ENCODE measurements at places on chromosomes 1 and 21.

DNA sequence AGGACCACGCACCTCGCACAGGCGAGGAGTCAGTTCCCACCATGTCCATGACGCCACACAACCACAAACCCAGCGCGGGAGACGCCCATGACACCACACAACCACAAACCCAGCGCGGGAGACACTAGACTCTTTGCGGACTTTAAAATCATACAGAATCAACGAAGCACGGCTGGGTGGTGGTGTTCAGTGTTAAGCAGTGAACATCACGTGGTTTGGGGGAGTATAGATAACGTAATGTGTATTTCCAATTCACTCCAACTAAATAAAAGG, 19.2 kb downstream of the PTTG1IP start:
- DNase-seq, result no peak

DNA sequence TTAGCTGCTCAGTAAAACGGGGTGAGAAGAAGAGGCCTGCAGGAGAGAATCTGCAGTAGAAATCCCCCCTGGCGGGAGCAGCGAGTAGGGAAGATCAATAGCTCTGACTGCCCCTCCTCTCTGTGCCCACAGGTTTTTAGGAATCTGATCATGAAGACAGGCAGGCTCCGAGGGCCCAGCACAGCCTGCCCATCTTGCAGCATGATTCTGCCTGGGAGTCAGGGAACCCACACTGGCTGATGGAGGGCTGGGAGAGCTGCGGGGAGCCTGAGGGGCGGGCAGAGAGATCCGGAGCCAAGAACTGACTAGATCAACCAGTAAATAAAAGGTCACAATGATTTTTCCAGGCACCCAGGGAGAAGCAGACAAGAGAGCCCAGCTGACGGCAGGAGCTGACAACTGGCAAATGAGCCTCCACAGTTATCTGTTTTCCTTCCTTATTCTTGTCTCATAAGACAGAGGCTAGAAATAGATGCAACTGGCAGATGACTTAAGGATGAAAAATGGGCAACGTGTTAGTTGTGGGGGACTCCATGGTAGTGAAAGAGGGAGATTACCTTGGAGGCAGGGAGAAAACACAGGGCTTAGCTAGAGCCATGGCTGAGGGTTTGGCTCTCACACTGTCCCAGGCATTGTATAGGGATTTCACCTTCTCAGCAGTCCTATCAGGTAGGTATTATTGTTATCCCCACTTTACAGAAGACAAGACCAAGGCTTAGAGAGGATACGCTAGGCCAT, 116.2 kb downstream of the PLXNA2 start:
- DNase-seq, result no peak

GRCh38 chr1:229226796-229227195, 44.1 kb upstream of the RAB4A start:
- DNase-seq, result no peak

DNA sequence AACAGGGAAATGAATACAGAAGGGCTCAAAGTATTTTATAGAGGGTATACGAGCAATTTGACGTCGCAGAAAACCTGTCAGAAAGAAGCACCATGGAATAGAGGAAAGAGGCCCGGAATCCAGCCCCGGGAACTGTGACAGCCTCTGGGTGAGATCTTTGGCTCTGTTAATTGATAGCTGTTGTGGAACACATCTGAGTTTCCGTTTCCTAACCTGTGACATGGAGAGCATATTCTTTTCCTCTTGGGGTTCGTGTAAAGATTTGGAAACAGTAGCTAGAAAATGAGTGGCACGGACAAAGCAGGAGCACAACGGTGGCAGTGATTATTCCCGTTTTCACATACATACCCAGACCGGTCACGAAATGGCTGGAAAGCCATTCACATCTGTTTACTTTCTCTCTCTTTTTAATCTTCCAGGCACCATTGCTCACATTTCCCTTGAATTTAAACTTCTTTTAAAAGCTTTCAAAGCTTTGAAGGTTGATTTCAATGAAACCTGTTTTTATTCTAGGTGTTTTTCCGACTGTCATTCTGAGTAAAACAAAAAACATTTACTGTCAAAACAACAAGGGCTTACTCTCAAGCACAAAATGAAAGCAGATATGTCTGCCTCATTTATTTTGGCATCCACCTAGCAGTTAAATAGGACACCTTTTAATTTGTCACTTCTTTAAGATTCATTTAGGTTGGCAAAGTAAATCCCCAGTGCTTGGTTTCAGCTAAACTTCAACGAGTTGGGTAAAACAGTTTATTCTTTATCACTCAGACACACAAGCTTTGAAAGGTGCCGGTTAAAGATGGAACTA, 26.7 kb upstream of the C8B start:
- DNase-seq, result no peak

DNA sequence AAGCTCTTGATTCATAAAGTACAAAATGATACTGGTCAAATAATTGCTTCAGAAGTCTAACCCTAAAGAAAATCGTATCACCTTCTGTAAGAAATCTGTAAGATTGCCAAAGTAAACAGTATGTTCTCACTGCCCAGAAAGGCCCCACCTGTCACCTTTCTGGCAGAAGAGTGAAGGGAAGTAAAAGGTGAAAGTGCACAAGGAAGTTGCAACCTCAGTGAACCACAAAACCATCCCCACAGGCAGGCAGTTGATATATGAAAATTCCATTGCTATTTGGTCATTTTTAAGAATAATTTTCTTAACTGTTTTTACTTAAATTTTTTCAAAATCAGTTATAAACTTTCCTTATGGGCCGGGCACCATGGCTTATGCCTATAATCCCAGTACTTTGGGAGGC, 48.5 kb upstream of the FBXO28 start:
- no peak for DNase-seq

DNA sequence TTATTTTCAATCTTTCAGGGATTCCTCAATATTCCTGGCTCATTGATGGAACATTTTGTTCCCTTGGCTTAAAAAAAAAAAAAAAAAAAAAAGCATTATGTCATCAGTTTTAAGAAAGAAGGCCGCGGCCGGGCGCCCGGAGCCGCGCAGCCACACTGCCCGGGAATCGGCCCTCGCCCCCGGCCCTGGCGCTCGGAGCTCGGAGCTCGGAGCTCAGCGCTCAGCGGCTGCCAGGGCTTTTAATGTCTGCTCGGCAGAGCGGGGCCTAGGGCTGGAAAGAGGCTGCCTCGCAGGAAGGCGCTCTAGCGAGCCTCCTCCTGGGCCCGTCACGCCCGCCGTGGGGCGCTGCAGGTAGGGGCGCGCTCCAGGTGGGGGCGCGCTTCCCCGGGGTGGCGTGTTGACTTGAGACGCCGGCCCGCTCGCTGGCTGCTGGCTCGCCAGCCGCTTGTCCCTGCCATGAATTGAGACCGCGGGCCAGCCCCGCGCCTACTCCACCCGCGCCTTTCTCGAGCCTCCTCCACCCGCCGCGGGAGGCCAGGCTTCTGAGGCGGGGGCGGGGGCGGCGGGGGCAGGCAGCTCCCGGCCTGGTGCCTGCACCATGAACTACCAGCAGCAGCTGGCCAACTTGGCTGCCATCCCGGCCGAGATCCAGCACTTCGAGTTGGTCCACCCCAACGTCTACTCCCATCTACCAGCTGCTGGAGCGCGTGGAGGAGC, 5.4 kb upstream of the TDRD5 start:
- no peak for DNase-seq

DNA sequence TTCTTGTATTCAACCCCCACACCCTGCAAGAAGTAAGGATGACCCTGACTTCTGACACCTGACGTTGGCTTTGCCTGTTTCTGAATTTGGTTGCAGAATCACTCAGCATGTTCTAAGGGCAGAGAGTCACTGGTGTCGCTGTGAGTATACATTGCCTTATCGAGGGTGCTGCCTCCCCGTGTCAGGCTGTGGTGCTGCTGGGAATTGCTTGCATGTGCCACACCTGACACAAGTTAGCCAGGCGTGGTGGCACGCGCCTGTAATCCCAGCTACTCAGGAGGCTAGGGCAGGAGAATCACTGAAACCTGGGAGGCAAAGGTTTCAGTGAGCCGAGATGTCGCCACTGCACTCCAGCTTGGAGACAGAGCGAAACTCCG, 45.9 kb downstream of the WDR4 start:
- peak; percentile 66 for DNase-seq

GRCh38 chr1:89996450-89997110, 1.7 kb downstream of the ZNF326 start:
- DNase-seq, result no peak

DNA sequence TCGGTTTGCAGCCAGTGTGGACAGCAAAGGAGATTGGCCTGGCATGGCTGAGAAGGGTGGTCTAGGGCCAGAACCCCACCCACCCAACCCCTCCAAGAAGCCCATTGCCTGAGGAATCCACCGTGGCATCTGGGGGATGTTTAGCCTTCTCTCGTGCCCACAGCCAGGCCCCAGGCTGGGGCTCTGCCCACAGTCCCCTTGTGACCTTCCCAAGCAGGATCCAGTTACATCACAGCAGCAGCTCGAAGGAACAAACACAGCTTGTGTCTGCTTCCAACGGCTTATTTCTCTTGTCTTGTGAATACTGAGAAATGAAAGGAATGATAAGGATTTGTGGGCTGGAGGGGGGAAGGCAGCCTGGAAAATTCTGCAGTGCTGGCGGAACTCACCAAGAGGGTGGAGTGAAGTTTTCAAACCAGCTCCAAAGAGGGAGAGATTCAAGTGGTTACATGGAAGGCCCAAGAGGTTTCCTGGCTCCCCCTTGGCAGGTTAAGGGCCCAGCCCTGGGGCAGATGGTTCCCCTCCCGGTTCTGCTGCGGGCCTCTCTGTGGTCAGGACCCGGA, 61.6 kb downstream of the DHRS3 start:
- no peak for DNase-seq

DNA sequence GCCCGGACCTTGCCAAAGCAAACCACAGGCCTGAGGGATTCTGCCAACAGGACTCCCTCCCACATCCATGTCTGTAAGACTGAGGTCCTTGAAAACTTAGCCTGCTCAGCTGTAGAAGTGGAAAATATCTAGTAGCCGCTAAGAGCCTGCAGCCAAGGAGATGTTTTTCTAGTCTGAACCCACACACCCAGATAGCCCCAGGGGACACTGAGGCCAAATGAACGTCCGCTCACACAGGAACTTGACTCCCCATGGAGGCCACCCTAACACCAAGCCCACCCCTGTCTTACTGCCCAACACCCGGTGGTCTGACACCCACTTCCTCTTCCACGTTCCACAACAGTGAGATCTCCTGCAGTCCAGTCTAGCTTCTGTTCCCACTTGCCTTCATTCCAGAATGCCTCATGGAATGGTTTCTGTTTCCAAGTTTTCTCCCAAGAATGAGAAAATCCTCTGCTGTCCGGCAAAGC, 174.8 kb downstream of the PLPP3 start:
- DNase-seq, result no peak

DNA sequence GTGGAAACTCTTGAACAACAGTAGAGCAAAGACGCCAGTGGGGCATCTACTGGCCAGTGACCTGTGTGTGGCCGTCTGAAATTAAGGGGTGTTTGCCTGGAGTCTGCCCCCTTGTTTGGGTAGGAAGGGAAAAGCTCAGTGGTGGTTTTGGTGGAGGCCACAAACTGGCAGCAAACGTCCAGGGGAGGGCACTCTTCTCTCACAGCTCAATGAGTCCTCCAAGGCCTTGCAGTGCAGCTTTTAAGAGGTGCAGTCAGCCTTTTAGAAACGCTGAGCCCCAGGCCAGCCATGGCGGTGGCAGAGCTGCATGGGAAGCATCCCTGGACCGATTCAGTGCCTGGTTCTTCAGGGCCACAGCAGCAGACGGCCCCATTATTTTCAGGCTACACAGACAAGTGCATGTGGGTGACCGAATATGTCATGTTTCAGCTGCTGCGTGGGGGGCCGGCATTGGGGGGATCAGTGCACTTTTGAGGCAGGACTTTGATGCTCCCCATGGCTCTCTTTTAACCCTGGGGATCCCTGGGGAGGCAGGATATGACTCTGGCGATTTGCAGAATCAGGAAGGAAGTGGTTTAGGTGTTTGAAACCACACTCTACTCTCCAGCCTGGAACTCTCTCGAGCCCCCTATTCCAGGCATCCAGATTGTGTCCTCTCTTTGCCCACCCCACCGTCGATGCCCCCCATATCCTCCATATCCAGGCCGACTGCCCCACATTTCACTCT, 414.0 kb downstream of the PRDM2 start:
- no peak for DNase-seq

GRCh38 chr1:213381572-213382084, 330.6 kb downstream of the RPS6KC1 start:
- no peak for DNase-seq

DNA sequence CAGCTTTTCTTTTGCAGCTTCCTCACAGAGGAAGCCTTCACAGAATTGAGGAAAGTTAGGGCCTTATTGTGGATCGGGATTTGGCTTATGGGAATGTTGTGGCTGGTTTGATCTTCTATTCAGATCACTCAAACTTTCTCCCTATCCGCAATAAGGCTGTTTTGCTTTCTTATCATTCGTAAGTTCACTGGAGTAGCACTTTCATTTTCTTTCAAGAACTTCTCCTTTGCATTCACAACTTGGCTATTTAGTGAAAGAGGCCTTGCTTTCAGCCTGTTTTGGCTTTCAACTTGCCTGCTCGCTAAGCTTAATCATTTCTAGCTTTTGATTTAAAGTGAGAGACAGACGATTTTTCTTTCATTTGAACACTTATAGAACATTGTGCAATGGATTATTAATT, 181.9 kb upstream of the B3GALT2 start:
- no peak for DNase-seq

GRCh38 chr1:54850737-54851136, 36.3 kb downstream of the DHCR24 start:
- no peak for DNase-seq

- no peak for DNase-seq
Measured at GRCh38 chr1:246301553-246302250, 205.4 kb downstream of the SMYD3 start.

Measured in naive thymus-derived CD4-positive, alpha-beta T cell (primary cell).